ENCODE measurements at places on chromosomes 1 and 21. TPM values are rescaled to one million over a fixed set of nuclear protein-coding genes. Genes with fewer than 3 reads are reported as not detected.
A peak's percentile ranks its signal among the peaks of the same experiment; 100 is the strongest.

BMP8A gene
- total RNA-seq = 0.38 TPM

EPHA2 gene
- not detected for total RNA-seq

SZT2 gene
- 51.4 TPM for total RNA-seq

FLVCR1 gene
- total RNA-seq = 9.5 TPM

USP33 gene
- total RNA-seq = 47.1 TPM

LRRC8B gene
- 38.9 TPM for total RNA-seq

LRRC3 gene
- 3.8 TPM for total RNA-seq

GRCh38 chr1:227225715-227226346, 92.5 kb downstream of the CDC42BPA start:
- no peak for DNase-seq

GRCh38 chr1:194598098-194598497, 1411.7 kb upstream of the B3GALT2 start:
- DNase-seq = no peak

DNA sequence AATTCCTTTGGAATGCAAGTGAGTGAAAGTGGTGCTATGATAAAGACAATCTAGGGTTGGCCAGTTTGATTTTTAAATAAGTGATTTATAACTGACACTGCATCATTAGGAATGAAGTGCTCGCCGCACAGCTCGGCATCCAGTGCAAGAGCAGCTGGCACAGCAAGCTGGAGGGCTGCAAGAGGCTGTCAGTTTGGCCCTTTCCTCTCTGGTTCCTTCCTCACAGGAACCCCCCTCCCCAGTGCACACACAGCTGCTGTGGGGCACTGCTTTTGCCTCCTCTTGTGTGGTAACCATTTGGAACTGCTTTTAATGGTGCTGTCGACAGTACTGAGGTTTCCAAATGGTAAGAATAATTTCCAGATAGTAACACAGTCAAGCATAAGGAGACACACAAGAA, 10.4 kb upstream of the BCAR3 start:
- no peak for DNase-seq

DNA sequence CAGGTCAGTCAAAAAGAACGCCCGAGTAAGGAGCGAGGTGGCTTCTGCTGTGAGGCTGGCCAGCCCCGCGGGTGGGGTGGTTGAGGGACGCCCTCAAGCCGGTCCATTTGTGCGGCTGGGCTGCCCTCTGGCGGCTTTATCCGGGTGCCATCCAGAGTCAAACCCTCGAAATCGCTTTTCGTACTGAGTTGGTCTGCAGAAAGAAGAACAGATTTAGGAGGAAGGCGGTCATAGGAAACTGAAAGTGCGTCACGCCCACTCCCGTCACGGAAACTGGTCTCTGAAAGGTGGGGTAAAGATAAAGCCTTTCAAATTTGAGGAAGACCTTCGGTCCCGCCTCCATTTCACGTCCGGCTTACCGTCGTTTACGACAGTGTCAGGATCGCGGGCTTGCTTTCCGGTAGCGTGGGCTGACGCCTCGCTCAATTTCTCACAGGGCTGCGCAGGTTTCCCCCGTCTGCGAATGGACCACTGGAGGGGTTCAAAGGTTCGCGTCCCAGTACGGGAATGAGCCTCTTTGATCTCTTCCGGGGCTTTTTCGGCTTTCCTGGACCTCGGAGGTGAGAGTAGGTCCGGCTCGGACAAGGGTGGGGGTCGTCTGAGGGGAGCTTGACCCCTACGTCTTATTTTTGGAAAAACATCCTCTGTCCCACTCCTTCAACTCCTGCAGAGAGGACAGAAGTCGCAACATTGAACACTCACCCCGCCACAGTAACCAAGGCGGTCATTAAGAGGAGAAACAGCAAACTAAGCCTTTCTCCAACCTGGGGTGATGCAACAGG, at the start of gene HAX1:
HAX1 (plus strand) TSS at position 413 of the 782 bp plus-strand sequence; CDS start at position 508, 95 bp downstream.
- DNase-seq = peak; percentile 96

- DNase-seq = no peak
Observed at GRCh38 chr1:220732137-220732536, 16.0 kb upstream of the MTARC2 start.

DNA sequence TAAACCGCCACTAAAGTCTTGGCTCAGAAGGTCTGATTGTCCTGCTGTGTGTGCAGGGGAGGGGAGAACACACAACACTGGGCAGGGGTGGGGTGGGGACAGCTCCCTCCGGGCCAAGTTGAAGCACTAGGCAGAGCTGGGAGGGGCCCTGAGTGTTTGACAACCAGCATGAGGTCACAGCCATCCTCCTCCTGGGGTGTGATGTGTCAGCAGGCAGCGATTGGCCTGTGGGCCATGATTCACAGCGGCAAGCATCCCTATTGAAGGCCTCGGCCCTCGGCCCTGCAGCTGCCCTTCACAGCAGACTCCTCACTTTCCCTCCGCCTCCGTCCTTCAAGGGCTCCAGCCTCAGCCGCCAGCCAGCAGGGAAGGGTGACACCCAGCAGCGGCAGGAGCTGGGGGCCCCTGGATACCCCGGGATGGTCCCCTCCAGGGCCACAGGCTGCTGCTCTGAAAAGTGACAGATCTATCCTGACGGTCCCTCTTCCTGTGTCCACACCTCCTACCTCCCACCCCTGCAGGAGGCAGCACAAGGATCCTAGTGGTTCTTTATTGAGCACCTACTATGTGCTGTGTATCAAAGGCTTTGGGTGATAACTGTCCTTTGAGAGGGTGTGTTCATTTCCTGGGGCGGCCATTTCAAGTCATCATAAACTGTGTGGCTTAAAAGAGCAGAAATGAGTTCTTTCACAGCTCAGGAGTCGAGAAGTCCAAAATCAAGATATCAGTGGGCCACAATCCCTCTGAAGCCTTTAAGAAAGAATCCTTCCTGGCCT, 66.0 kb upstream of the SLC25A33 start:
- no peak for DNase-seq

- DNase-seq = no peak
Observed at GRCh38 chr1:48851638-48852037, 74.9 kb upstream of the BEND5 start.

DNA sequence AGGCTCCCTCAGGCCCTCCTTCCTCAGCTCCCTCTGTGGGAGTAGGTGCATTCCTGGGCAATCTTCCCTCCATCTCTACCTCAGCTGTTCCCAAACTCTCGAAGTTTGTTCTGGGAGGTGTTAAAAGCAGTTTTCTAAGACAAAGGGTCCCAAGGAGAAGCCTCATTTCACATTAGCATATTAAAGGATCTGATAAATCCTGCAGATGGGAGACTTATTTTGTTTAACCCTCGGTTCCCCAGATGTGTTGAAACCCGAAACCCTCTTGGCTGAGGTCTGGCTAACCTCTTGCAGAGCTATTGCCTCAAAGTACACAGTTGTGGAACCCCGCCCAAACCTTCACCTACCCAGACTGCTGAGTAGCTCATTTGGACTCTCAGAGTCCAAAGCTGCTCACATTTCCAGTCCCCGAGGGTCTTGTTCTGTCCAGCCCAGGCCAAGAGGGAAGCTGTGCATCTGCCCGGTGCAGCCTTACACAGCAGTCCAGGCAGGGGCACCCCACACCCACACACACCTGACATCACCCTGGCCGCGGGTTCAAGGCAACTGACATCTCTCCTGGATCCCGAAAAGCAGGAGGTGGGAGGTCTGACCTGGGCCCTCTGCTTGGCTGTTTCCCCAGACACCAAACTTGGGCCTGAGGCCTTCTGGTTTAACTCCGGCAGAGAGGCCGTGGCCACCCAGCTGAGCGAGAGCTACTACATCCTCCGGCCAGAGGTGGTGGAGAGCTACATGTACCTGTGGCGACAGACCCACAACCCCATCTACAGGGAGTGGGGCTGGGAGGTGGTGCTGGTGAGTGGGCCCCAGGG, 19.5 kb upstream of the SELENON start:
- DNase-seq = no peak

DNA sequence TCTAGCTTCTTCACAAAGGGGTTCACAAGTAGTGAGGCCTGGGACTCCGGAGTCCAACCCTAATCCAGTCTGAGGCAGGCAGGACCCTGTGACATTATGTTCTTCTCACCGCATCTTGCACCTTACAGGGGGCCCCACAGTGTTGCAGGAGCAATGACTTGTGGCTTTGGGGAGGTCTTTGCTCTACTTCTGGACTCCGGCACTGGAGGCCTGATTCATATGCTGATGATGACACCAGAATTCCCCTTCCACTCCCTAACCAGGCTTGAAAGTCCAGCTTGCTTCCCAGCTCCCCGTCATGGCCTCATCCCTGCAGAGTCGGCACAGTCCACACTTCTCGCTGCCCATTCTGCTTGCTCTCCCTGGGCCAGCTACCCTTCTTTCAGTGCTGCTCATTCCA, 96.3 kb upstream of the SLC44A3 start:
- DNase-seq = no peak

GRCh38 chr1:196078691-196079090, 529.5 kb downstream of the KCNT2 start:
- no peak for DNase-seq

DNA sequence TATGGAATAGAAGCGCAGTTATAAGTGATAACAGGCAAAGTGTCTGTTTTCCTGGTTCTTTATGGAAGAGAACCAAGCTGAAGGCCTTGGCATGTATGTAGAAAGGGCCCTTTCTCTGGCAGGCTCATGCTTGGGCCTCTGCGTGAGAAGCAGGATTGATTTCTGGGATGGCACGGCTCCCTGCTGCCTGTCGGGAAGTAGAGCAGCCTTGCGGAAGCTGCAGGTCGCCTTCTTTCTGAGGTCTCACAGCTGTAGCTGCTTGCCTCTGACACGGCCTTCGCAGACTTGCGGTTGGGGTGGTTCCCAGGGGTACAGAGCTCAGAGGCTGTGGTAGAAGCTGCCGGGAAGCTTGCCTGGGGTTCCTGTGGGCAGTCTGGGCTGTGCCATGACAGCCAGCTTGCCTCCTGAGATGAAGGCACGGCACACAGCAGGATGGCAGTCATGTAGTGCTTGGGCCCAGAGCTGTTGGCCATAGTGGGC, 39.4 kb downstream of the TRAPPC10 start:
- DNase-seq = no peak

DNA sequence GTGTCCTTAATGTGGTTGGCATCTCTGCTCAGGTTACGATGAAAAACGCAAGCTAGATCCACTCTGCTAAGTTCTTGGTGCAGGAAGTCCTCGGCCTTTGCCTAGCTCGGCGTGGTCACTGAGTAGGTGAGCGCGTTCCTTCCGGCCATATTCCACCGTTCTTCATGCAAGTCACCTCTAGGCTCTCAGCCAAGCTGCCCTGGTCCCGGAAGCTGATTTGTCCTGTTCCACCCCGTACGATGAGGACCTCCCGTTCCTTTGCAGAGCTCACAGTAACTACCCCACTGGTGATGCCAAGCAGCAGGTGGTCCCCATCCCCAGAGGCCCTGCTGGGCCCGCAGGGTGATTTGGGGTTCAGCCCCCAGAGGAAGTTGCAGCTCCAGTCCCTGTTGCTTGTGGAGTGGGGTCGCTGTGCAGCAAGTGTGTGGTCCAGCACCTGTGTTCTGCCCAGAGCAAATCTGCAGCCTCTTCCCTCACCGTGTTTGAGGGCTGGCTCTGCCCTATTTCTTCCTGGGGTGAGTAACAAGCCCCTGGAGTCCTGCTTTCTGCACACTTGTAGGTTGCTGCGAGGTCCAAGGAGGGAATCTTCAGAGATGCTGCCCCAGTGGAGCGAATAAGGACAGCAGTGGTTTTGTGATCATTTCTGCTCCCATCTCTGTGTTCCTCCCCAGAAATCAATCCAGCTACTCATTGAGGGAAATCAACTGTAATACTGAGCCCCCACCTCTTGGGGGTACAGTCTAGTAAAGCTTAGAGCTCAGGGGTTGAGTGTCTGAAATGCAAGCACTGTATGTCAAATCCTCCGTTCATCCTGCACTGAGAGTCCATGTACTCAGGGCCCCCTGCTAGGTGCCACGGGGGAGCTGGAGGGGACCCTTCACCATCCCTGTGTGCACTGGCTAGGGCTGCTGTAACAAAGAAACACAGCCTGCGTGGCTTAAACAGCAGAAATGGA, 2.3 kb downstream of the UMODL1 start:
- no peak for DNase-seq

GRCh38 chr1:89800022-89800655, 20.7 kb upstream of the LRRC8D start:
- DNase-seq = no peak

- no peak for DNase-seq
Observed at GRCh38 chr1:237736372-237737029, 154.2 kb downstream of the ZP4 start.

DNA sequence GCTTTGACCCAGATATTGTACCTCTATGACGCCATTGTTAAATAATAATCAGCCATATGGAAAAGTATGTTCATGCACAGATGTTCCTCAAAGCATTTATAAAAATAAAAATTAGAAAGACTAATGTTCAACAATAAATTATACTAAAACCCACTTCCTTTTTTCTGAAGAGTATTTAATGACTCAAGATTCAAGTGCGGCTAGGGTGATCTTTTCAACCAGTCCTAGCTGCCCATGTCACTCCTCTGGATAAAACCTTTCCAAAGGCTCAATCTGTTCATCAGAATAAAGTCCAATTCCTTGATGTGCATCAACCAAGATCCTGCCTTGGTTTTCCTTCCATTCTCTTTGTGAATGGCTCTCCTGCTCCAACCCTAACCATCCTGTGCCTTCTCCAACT, 292.0 kb downstream of the VAV3 start:
- DNase-seq = no peak

GRCh38 chr1:196324345-196324744, 283.9 kb downstream of the KCNT2 start:
- DNase-seq = no peak

DNA sequence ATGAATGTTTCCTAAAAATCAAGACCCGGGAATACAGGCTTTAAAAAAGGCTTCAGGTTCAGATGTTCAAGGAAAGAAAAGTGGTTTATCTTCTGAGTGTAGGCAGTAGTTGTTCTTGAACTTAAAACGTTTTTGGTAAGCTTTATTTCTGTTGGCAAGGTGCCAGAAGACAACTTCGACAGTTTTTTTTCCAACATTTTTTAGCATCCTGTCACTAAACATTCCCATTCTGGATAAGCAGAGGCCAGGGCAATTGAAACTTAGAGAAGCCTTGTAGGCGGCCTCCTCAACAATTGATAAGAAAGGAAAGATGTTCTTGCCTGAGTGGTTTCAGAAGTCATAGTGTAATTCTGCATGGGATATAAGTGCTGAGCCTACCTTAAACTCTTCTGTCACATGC, 66.7 kb downstream of the PATJ start:
- no peak for DNase-seq

DNA sequence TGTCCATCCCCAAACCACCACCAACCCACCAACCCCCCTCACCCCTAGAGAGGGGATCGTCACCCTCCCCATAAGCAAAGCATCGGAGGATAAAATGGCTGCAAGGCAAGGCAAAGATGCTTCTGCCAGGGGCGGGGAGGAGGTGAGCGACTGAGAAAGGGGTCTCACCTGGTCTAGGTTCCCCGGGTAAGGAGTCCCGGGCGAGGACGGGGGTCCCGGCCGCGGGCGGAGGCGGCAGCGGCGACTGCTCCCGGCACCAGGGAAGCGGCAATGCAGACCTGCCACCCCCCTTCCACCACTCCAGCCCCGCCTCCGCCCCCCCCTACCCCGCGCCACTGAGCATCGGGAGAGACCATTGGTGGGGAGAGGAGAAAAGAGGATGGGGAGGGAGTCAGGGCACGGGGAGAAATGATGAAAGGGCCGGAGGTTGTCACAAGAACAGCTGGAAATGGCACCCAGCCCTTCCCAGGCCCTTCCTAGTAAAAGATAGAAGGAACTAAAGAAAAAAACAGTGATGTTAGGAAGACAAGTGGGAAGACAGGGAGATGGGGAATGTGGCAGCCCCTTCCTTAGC, at the start of gene SV2A:
SV2A (minus strand) TSS at position 274 of the 574 bp plus-strand sequence. CDS start 4,004 bp downstream, outside the sequence.
- peak; percentile 49 for DNase-seq

- DNase-seq = no peak
Observed at GRCh38 chr1:156146769-156147405, 6.5 kb upstream of the SEMA4A start.

All from activated T-cell treated with anti-CD3 and anti-CD28 coated beads, Interleukin-2, amount 50 U/mL, for 72 hours (primary cell).